ENCODE measurements at places on chromosomes 5 and 9.

DNA sequence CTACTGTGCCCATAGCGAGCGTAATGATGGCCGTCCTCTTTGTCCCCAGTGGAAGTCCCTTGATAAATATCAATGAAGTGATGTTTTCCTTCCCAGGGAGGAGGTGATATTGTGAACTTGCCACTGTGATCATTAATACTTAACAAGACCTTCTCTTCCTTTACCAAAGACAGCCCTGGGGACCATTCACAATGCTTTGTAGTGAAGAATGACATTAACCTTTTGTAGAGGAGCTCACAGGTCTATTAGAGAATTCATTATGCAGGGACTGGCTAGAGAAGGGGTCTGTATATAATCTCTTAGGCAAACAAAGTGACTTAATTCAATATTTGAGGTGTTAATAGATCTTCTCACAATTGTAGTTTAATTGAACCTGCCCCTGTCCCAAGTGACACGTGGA is 452.9 kb upstream of the DMAC1 start:
- no peak for DNase-seq

GRCh38 chr9:92385477-92385876 is 18.9 kb downstream of the OGN start:
- DNase-seq: no peak

DNA sequence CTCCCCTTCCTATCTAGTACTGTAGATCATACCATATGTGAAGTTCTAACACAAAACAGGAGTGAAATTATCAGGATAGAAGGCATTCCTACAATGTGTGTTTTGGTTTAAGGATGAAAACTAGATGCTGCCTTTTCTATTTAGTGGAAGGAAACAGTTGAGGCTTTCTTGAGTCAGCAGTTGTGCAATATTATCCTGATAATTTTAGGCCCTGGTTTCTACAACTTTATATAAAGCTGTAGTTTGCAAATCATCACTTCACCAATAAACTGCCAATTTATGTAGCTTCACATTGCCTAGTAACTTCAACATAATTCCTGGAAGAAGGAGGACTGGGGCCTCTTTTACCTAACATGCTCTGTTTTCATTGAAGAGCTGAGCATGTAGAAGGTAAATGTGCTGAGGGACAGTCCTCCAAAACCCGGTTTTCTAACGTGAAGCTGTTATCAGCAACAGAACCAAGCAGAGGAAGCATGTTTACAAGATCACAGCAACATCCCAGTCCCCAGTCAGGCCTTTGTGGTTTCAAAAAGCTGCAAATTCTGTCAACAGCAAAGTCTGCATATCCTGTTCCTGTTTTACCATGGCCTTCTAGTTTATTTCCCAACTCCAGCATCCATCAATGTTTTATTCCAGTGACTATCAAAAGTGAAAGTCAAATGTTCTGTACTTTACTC is 513.4 kb upstream of the MEF2C start:
- DNase-seq: no peak

DNA sequence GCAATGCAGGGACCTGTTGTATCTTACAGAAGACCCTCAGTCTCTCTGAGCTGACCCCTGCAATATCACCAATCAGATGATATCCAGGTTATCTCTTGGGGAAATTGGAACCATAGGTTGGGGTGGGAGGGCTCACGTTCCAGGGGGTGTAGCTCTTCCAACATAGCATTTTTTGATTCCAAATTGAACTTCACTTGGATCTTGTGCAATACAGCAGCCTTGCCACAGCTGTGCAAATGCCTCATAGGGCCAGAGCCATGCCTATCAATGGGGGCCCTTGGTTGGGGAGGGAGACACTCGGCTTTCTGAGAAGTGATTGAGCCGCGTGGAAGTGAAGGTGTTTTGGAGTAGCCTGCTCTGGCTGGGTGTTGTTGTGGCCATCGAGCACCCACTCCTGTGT is 117.2 kb upstream of the PITX1 start:
- DNase-seq: no peak

GRCh38 chr5:111013011-111013410 is 58.5 kb upstream of the TSLP start:
- DNase-seq: no peak

GRCh38 chr9:83572524-83572923 is 34.3 kb upstream of the FRMD3 start:
- DNase-seq: no peak

GRCh38 chr9:133004091-133004998 is 25.9 kb downstream of the GFI1B start:
- DNase-seq: no peak

DNA sequence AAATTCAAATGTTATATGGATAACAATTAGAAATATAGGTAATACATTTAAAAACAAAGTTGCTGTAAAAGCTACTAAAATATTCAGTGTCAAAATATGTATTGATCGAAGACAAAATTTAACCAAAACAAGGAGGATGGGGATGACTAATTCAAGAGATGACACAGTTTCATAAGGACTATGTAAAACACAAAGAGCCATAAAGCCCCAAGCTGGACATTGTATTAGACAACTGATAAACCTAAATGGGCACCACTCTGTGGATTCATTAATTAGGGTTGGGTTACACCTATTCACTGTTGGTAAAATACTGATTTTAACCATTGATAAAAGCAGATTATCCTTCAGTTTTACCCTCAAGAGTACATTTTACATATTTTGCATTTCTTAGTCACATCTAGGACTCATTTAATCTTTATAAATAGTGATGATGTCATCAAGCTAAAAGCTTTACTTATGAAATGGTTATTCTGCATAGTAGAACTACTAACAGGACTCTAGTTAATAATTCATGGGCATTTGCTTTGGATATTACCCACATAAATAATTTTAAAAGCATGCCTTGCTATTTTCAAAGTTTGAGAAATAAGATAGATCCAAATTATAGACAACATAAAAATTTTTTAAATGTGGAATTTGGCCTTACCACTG is 13.7 kb downstream of the TUT7 start:
- no peak for DNase-seq

DNA sequence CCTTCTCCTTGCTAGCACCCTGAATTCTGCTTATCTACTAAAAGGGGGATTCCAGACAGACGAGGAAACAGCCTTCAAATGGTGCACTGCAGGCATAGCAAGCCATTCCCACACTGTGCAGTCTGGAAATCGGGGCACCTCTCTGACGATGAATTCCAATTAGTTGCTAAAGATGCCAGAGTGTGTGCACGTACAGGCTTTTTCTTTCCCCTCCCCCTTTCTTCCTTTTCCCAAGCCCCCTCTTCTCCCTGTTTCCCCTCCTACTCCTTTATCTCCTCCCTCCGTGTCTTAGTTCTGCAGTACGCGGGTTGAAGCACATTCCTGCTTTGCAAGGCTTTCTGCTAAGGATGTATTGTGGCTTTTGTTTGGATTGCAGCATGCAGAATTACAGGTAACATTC is at the start of gene GPR21:
Gene GPR21 (plus strand): TSS at position 316 of the 400 bp plus-strand sequence. CDS start 900 bp downstream, outside the sequence.
- DNase-seq: no peak

DNA sequence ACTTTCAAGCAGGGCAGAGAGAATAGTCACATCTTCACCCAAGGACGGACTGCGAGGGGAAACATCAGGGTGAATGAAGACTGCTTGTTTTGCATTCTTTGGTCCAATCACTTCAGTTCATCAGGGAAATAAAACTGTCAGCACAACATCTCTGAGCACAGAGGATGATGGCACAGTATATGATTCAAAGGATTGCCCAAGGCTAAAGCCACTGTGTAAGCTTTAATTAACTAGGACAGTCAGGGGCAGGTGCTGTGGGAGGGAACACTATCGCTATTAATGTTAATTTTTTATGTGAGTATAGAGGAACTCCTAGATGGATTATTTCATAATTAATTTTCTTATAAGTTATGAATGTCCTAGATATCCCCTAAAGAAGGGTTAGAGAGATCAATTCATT is 112.1 kb downstream of the BASP1 start:
- no peak for DNase-seq

GRCh38 chr5:120678279-120678678 is 214.2 kb downstream of the PRR16 start:
- no peak for DNase-seq

- no peak for DNase-seq
Observed at GRCh38 chr5:88553136-88553875, 284.7 kb upstream of the TMEM161B start.

GRCh38 chr9:110426052-110426709 is 88.5 kb upstream of the TXNDC8 start:
- DNase-seq: no peak

DNA sequence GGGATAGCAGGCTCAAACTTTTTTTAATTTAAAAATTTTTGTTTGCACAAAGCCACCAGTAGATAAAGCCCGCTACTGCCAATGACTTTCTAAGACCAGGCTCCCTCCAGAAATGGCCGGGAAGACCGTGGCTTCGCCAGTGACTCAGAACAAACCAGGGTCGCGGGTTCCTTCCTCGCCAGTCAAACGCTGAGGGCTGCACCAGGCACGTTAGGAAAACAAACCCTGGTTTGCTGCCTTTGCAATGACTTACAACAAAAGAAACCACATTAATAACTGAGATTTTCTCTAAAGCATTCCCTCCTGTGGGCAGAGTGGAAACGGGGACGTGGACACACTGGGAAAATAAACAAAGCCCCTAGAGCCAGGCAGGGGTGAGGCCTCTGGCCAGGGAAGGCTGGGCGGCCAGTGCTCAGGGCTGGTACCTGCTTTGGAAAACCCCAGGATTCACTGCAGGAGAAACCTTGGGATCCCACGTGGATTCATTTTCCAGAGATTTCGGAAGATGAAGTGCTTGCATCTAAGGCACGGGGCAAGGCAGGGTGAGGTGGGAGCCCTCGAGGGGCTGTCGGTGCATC is 3.8 kb downstream of the PRRX2 start:
- no peak for DNase-seq

DNA sequence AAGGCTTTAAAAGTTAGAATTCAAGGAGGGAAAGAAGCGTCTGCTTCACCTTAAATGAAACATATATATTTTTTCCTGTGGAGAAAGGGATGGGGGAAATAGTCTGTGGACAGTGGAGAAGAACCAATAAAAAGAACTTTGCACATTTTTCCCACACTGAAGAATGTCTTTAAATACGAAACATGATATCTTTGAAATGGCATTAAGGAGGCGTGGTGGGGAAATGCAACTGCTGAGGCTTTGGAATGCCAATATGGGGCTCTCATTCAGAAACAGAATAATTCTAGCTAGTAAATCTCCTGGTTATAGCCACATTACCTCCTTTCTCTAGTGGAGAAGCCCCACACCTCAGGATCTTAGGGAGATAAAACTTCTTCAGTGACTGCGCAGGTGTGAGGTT is 46.8 kb downstream of the TNC start:
- no peak for DNase-seq

DNA sequence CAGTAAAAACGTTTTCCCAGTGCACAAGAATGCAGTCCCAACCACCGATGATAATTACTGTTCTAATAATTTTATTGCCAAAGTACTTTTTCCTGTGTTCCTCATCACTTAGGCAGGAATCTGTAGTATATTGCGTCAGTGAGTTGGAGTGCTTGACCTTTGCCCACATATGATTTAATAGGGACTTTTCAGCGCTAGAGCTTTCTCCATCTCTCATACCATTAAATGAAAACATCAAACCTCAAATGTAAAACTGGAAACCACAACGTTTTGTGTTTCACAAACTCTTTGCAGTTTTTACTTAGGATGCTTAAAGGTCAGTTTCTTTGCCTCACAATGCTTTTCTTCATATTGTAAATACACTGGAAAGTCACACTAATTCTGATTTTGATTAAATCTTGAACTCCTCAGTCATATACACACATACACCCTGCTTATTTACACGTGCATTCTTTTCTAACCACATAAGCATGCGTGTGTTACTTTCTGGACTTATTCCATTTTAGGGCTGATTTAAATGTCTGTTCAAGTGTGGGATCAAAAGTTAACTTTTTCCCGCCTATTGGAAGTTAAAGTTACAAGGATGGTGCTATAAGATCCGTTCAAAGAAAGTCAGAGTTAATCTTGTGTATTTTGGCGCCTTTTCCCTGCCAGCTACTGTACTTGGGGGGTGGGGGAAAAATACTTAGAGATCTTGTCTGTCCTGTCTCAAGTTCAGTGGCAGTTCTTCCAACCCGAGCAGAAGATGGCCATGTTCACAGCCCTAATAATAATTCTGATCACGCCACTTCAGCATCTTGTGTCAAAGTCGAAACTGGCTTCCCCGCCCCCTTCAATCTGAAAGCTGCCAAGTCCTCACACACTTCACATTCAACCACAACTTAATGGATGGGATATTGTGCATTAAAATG is 6.6 kb upstream of the NFIB start:
- no peak for DNase-seq

GRCh38 chr5:149475777-149476176 is 75.5 kb downstream of the CSNK1A1 start:
- no peak for DNase-seq

DNA sequence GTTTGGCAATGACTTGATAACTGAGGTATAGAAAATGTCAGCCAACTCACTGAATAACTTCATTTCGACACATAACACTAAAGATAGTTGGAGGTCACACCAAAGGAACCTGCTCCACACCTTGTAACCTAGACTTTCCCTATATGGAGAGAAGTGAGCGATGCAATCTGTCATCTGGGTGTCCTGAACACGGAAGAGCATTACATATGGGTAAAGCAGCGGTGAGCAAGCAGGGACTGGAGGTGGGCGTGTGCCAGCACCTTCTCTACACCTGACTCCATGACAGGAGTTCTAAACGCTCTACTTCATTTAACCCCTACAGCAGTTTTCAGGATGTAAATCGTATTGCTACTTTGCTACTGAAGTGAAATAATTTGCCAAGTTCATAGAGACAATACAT is 152.8 kb downstream of the SLC12A2 start:
- DNase-seq: no peak

DNA sequence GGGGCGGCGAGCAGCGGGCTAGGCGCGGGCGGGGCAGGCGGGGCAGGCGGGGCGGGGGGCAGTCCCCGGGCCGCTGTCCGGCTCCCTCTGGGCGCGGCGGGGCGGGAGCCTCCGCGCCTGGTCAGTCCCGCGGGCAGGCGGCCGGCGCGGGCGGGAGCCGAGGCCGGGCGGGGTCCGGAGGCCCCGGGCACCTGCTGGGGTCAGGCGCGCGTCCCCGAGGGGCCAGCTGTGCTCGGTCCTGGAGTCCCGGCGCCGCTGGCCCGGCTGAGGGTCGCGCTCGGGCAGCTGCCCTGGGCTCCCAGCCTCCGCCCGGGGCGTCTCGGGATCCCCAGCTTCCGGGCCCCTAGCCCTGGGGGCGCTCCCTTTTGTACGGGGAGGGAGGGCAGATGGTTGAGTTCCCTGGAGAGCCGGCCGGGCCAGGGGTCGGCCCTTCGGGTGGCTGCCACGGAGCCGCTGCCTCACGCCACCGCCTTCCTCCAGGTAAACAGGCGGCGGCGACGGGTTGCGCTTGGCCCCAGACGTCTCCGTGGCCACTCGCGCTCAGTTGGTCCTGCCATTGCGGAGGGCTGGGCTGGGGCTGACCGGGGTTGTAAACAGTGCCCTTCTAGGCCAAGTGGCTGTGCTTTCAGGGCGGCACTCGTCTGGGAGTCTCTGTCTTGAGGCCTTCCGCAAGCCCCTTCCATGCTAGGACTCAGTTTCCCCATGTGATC is 473 bp downstream of the ZBTB34 start:
- no peak for DNase-seq

GRCh38 chr5:15031180-15031579 is 159.6 kb upstream of the ANKH start:
- no peak for DNase-seq
